ENCODE measurements at places on chromosomes 5 and 9. TPM values are rescaled to one million over a fixed set of nuclear protein-coding genes. Genes with fewer than 3 reads are reported as not detected.

DNA sequence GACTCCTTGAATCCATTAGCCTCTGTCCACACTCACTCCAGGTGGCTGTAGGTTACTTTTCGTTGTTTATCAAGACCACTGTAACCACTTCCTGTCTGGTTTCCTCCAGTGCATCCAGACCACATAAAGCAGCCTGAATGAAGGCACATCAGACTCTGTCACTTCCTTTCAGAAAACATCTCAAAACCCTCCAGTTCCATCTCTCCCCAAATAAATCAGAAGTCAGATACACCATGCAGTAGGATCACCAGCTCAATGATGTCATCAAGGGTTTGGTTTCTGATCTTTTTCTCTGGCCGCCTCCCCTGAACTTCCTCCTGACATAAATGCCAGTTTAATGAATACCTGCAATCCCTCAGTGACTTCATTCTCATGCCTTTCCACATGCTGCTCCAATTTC lies 161.2 kb downstream of the ZNF462 start:
- no peak for DNase-seq
- H3K4me1 ChIP-seq = peaks cover 6% of the 10 kb centered on the region
- no peaks in the 10 kb centered on the region for H3K36me3 ChIP-seq
- H3K4me3 ChIP-seq = no peak overlapping the region
- peaks cover 6% of the 10 kb centered on the region for H3K27me3 ChIP-seq

GRCh38 chr9:26727471-26727870 lies 165.1 kb downstream of the CAAP1 start:
- H3K4me3 ChIP-seq = no peak overlapping the region
- no peak overlapping the region for H3K27ac ChIP-seq
- no peaks in the 10 kb centered on the region for H3K27me3 ChIP-seq
- no peaks in the 10 kb centered on the region for H3K36me3 ChIP-seq

GRCh38 chr9:27538647-27539046 lies 9.0 kb upstream of the MOB3B start:
- no peak overlapping the region for H3K4me3 ChIP-seq
- no peak for DNase-seq
- peaks cover 7% of the 10 kb centered on the region for H3K4me1 ChIP-seq
- no peaks in the 10 kb centered on the region for H3K27me3 ChIP-seq

GRCh38 chr9:120348951-120349429 lies 231.0 kb downstream of the CDK5RAP2 start:
- no peaks in the 10 kb centered on the region for H3K27me3 ChIP-seq
- peak; percentile 52 for DNase-seq
- H3K27ac ChIP-seq = no peak overlapping the region
- no peaks in the 10 kb centered on the region for H3K36me3 ChIP-seq

DNA sequence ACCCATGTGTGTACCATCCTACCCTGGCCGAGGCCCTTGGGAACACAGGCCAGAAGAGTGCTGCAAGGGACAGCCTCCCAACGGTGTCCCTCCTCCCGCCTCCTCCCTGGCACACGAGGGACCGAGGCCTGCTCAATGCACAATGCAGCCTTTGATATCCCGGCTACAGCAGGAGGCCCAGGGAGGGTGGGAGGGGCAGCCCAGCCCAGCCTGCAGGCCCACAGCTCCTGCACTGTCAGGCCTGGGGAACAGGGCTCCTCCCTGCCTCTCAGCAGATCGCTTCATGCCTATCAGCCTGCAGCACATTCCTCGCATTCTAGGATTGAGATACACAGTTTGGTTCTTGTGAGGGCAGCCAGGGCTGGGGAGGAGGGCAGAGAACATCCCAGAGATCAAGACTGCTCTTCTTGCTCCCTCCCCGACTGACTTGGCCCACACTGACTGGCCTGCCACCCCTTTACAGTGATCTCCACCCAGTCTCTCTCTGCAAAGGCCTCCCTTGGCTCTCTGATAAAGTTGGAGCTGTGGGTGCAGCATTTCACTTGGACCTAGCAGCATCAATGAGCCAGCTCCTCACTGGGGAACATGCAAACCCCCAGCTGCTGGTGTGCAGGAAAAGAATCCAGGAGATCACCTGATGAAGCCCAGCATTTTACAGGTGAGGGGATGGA lies at the start of gene SH3TC2:
Gene SH3TC2, minus strand, starts transcription at position 46 of the 671 bp plus-strand sequence. Its CDS starts 40 bp downstream, at position 6.
- peaks cover 13% of the 10 kb centered on the region for H3K4me1 ChIP-seq
- H3K27ac ChIP-seq = peak within 1 kb of the TSS; percentile 51
- no peaks in the 10 kb centered on the region for H3K36me3 ChIP-seq
- H3K4me3 ChIP-seq = no peak within 1 kb of the TSS
- DNase-seq = peak; percentile 57

NOXA1 gene
- total RNA-seq = 0.77 TPM

PTPRD gene
- total RNA-seq = 3.3 TPM

PDE6A gene
- total RNA-seq = under 0.01 TPM

GRCh38 chr5:170619869-170620268 lies 116.0 kb downstream of the KCNIP1 start:
- no peaks in the 10 kb centered on the region for H3K27me3 ChIP-seq
- no peak for DNase-seq
- H3K27ac ChIP-seq = no peak overlapping the region
- H3K4me1 ChIP-seq = no peaks in the 10 kb centered on the region
- H3K36me3 ChIP-seq = no peaks in the 10 kb centered on the region

DNA sequence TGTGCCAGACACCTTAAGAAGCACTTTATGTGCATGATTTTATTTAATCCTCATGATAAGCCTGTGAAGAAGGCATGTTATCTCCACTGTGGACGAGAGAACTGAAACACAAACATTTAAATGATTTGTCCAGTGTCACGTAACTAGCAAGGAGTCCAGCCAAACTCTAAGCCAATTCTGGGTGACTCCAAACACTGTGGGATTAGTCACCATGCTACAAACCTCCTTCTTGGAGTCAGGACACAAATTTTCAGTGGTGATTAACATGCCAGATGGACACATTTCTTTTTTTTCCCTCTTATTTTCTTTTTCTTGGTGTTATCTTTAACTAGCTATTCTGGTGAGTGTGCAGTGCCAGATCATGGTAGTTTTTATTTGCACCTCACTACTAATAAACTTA lies 316.8 kb downstream of the NDUFS4 start:
- peak; percentile 73 for DNase-seq
- H3K4me3 ChIP-seq = no peak overlapping the region
- H3K27ac ChIP-seq = no peak overlapping the region
- no peaks in the 10 kb centered on the region for H3K4me1 ChIP-seq
